ENCODE measurements at places on chromosomes 16 and 17. TPM values are rescaled to one million over a fixed set of nuclear protein-coding genes. Genes with fewer than 3 reads are reported as not detected.

The EFTUD2 gene
- 55.2 TPM for total RNA-seq

The HAS3 gene
- 2.4 TPM for total RNA-seq

The MT1M gene
- 0.66 TPM for total RNA-seq

The CIAO3 gene
- 22.2 TPM for total RNA-seq

The NRN1L gene
- total RNA-seq, result 2.5 TPM

The C1QTNF8 gene
- total RNA-seq, result not detected

The PABPN1L gene
- total RNA-seq, result not detected

The TMEM235 gene
- not detected for total RNA-seq

The NPIPB9 gene
- total RNA-seq, result 3.4 TPM

The HASPIN gene
- total RNA-seq, result 0.35 TPM

The ZSCAN10 gene
- not detected for total RNA-seq

The CLDN6 gene
- 1.8 TPM for total RNA-seq

The WFDC1 gene
- 2.1 TPM for total RNA-seq

The GLTPD2 gene
- not detected for total RNA-seq

The LASP1 gene
- 100 TPM for total RNA-seq

The CCL7 gene
- total RNA-seq, result not detected

The CCDC92B gene
- 0.08 TPM for total RNA-seq

The STH gene
- not detected for total RNA-seq

The ABCC1 gene
- total RNA-seq, result 20.9 TPM

The TNP2 gene
- not detected for total RNA-seq

The TPSB2 gene
- 6.9 TPM for total RNA-seq

The DNAH3 gene
- total RNA-seq, result 0.95 TPM

The CD300LB gene
- not detected for total RNA-seq

The MAPK7 gene
- 74.6 TPM for total RNA-seq

The CA5A gene
- not detected for total RNA-seq

The C16orf96 gene
- total RNA-seq, result 0.12 TPM

The CEMP1 gene
- 0.45 TPM for total RNA-seq

The SLC5A11 gene
- not detected for total RNA-seq

The DYNLRB2 gene
- 4.3 TPM for total RNA-seq

The CES3 gene
- total RNA-seq, result 0.62 TPM

The MYH2 gene
- total RNA-seq, result not detected

The AIPL1 gene
- not detected for total RNA-seq

The MPO gene
- total RNA-seq, result not detected

The HOXB3 gene
- 2.6 TPM for total RNA-seq

The DNASE1L2 gene
- 1.1 TPM for total RNA-seq

The DBNDD1 gene
- total RNA-seq, result 4.1 TPM

The MT1F gene
- total RNA-seq, result 2.1 TPM

The NACA2 gene
- total RNA-seq, result not detected

The CES5A gene
- total RNA-seq, result not detected

The EVI2A gene
- total RNA-seq, result 1.5 TPM

The OR1A1 gene
- not detected for total RNA-seq

The XYLT2 gene
- total RNA-seq, result 20.1 TPM

The ZFP3 gene
- 7.6 TPM for total RNA-seq

The FNDC8 gene
- not detected for total RNA-seq

The KRTAP4-3 gene
- not detected for total RNA-seq

The TEKT5 gene
- not detected for total RNA-seq

The HSD17B2 gene
- total RNA-seq, result not detected

The CTRL gene
- total RNA-seq, result 1.5 TPM

The CNTD1 gene
- total RNA-seq, result 0.30 TPM

The HS3ST3B1 gene
- total RNA-seq, result 4.6 TPM

All from ovary (tissue), 10 donors.